ENCODE measurements at places on chromosomes 12 and 14. TPM values are rescaled to one million over a fixed set of nuclear protein-coding genes. Genes with fewer than 3 reads are reported as not detected.

GRCh38 chr12:15829949-15830348, 40.8 kb upstream of the EPS8 start:
- DNase-seq = no peak

PGF gene
- 0.63 TPM for polyA plus RNA-seq

NEUROD4 gene
- polyA plus RNA-seq = not detected

GRCh38 chr12:47954058-47954457, 9.3 kb upstream of the TMEM106C start:
- DNase-seq = no peak

LMNTD1 gene
- 0.57 TPM for polyA plus RNA-seq

STAC3 gene
- polyA plus RNA-seq = 0.25 TPM

GRCh38 chr12:76940671-76941445, 62.0 kb upstream of the CSRP2 start:
- no peak for DNase-seq

ZBTB42 gene
- polyA plus RNA-seq = 1.6 TPM

DNA sequence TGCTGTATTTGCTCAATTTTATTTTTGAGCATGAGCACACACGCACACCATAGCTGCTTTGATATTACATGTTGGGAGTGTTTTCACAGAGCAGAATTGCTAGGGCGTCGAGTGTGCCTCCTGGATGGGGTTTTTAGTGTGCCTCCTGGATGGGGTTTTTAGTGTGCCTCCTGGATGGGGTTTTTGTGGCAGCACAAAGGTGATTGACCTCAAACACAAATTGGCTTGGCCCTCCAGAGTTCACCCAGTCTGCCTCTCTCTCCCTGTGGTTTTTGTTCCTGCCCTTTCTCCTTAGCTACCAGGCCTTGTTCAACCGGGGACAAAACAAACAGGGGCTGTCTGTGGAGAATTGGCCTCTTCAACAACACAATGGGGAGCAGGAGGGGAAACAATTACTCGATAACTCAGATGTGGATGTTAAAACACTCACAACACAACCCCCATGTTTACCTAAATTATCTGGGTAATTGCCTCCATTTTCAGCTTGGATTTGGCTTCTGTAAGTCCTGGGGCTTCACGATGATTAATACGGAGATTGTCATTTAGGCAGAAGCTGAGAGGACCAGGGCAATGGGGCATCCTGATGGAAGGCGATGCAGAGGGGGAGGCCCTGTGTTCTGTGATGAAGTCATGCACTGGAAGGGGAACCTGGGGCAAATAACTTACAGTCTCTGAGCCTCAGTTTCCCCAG, 26.9 kb downstream of the TBX3 start:
- DNase-seq = no peak

DNA sequence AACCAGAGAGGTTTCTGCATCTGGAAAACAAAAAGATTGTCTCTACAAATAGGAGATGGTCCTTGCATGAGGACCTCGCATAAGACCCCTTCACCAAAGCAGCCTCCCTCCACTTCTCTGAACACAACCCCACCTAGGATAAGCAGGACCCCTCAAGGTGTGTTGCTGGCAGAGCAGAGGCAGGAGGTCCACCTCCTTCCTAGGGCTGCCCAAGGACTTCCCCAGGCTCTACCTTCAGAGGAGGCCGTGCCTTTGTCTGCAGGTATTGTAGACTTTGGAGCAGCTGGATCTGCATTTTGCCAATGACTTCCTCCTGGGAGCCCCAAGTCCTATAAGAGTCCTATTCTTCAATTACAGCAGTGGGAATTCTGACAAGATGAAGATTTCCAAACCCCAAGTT, 67.3 kb upstream of the TSPAN11 start:
- no peak for DNase-seq

DNA sequence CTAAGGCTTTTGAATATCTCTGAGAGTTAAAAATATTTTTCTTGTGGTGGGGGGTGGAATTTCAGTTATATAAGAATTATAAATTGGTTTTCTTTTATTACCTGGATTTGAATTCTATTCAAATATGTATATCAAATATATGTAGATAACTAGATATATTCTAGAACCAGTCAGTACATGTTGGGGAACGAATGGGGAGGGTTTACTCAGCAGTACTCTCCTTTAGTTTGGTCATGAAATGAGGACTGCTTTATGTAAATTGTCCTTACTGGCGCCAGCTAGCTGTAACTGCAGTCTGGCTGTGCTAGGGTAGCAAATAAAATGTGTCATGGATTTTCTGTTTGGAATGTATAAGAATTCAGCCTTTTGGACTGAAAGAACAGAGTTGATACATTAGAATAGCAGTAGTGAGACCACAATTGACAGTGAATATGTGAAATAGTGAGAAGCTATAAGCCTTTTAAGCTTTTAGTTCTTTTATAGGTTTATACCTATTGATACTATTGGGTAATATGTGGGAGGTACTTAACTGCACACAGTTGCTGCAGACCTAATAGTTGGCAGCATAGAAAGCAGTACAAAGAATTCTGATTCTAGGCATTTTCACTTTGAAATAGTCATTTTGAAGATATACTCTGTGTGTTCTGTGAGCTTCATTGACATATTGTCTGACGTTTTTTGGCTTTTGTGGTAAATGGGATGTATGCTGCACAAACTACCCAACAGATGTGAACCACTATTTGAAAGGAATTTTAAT, 29.0 kb downstream of the ATF7IP start:
- DNase-seq = peak; percentile 51

Data from AG04450 (cell line).